ENCODE measurements at places on chromosomes 7 and 10.

- DNase-seq = no peak
Measured at GRCh38 chr10:11402392-11402791, 209.1 kb downstream of the USP6NL start.

DNA sequence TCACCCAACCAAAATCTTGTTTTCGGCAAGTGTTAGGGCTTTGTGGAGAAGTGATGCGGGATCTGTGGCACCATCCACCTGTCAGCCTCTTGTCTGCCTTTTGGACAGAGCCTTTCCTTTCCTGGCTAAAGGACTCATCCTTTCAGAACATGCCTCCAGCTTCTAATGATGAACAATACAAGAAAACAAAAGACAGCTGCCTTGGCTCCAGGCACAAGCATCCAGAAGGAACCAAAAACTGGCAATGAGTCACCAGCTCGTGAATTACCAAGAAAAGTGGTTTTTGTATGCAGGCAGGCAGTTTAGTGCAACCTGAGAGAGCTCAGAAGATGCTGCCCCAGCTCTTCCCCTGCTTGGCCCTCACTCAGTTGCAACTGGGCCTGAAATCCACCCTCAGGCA, 84.6 kb upstream of the NAMPT start:
- DNase-seq = no peak

GRCh38 chr7:69090936-69091335, 507.3 kb upstream of the AUTS2 start:
- no peak for DNase-seq

DNA sequence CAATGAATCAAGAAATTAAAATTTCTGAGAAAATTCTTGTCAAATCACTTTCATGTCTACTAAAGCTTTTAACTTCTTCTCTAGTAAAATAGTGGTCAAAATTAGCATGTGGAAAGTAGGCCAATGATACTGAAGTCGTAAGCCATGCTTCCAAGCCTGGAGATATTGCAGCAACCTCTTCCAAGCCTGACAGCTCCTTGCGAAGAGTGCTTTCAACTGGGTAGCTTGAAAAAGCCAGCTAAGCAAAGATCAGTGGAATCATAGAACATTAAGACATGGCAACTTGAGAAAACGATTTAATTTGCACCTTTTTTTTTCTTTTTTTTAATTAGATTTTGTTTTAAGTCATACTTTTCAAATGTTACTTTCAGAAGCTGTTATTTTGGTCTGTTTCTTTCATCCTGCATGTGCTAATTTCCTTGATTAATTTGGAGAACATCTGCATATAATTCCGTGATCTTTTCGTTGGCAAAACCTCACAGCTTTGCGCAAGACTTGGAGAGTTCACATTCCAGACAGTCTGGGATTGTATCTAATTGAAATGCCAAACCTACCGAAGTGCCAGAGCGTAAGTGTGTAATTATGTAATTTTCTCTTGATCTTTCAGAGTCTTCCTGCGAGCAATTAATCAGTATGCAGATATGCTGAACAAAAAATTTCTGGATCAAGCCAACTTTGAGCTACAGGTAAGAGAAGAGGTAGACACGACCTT, 142.2 kb upstream of the INSYN2A start:
- no peak for DNase-seq
